ENCODE measurements at places on chromosomes 11 and 22. TPM values are rescaled to one million over a fixed set of nuclear protein-coding genes. Genes with fewer than 3 reads are reported as not detected.

Gene SAA2
- 0.43 TPM for total RNA-seq

Gene C22orf31
- total RNA-seq = not detected

Gene TRIM48
- total RNA-seq = not detected

- no peak for DNase-seq
These were observed 24.0 kb downstream of the SLC43A1 start for GRCh38 chr11:57491371-57492061.

DNA sequence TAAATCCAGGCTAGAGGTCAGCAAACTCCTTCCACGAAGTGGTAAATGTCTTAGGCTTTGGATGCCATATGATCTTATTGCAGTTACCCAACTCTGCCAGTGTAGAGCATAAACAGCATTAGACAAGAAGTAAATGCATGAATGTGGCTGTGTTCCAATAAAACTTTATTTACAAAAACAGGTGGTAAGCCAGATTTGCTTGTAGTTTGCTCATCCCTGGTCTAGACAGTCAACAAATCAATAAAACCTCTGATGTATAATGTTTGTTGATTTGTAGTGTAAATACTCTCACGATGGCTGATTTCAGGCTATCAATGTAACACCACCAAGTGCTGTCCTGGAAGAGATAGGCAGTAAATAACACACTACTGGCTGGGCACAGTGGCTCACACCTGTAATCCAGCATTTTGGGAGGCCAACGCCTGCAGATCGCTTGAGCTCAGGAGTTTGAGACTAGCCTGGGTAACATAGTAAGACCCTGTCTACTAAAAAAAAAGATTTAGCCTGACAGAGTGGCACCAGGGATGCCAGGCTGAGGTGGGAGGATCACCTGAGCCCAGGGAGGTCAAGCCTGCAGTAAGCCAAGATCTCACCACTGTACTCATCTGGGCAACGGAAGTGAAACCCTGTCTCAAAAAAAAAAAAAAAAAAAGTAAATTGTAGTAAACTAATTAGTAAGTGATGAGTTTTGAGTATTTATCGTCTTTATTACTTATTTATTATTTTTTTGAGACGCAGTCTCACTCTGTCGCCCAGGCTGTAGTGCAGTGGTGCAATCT, 6.9 kb upstream of the CATSPER1 start:
- no peak for DNase-seq

- DNase-seq = no peak
These were observed 21.4 kb upstream of the ACRV1 start for GRCh38 chr11:125701858-125702621.

- peak; percentile 95 for DNase-seq
These were observed 182.1 kb upstream of the SORL1-AS1 start for GRCh38 chr11:121634889-121635288.

- peak; percentile 5 for DNase-seq
These were observed 22.3 kb upstream of the NRGN start for GRCh38 chr11:124717421-124717785.

DNA sequence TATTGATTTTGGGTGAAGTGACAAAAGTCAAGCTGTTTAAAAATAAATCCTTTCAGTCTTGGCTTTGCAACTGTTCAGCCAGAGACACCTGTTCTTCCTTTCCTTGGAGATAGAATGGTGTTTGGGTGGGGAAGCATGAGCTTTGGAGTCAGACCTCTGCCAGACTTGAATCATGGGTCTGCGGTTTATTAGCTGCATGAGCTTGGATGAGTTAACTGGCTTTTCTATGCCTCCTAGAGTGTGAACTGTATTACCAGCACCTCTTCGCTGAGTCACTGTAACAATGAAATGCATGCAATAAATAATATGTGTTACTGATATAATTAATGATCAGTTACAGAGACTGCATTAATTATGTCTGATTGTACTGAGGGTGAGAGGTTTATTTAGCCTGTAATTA, 13.5 kb upstream of the MYEOV start:
- peak; percentile 76 for DNase-seq
